Large intestine (tissue), 12 donors: ENCODE measurements at places on chromosomes 6 and 20. TPM values are rescaled to one million over a fixed set of nuclear protein-coding genes. Genes with fewer than 3 reads are reported as not detected.
A peak's percentile ranks its signal among the peaks of the same experiment; 100 is the strongest.

PARD6B gene
- polyA plus RNA-seq = 10.9 TPM

DNA sequence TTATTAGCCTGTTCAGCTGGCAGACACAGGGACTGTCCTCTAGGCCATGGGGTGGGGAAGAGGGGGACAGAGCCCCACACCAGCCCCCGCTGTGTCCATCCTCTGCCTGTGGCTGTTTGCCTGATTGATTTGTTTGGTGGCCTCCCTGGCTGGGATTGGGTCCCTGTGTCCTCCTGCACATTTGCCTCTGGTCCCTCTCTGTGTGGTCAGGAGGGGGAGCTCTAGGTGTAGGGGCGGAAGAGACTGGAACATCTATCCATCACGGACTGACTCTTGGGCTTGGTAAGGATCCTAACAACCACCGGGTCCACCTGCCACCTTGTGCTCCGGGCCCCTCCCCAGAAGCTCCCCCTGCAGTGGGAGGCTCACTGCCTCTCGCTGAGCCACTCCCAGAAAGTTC lies 38.4 kb upstream of the CCDC167 start:
- DNase-seq = no peak

DNA sequence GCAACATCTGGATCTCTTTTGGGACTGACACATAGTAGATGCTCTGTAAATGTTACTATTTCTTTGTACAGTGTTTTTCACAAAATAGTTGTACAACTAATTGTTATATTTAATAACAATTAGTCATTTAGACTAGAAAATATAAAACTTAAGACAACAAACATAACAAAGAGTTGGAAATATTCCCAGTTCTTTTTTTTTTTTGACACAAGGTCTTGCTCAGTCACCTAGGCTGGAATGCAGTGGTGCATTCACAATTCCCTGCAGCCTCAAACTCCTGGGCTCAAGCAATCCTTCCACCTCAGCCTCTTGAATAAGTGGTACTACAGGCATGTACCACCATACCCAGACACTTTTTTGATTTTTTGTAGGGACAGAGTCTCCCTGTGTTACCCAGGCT lies 105.8 kb downstream of the UTRN start:
- DNase-seq = no peak

GRCh38 chr6:142796024-142796423 lies 149.0 kb downstream of the HIVEP2 start:
- DNase-seq = no peak

GRCh38 chr6:116431964-116432595 lies 29.1 kb upstream of the CALHM6 start:
- DNase-seq = no peak

DNA sequence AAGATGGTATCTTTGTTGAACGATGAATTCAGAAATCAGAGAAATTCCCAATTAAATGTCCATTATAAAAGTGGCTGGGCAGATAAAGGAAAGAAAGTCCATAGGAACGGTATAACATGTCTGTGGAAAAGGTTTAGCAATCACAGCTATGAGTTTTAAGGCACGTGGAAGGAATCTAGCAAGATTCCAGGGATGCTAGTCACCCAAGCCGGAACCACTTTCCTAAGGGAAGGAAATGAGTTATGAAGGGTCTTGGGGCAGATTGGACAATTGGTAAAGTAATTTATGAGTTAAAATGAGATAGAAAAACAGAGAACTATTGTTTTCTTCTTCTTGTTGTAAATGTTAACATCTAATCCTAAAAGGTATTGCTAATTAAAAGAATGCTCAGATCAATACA lies 384.8 kb downstream of the ADGRB3 start:
- no peak for DNase-seq

DNA sequence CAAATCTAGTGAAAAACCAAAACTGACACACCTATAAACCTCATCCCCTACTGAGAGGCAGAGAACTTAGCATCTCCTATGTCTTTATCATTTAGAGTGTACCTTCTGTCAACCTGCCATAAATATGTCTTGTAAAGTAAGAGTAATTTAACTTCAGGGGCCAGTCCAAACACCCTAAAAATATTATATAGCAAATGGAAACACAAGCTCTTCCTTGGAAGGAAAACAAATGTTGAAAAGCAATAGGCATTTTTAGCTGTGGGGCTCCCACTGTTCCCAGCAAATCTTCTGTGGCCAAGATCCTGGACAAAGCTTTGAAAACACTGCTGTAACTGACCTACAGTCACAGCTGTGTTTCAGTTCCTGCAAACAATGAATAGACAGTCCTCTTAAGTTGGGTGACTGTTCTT lies 140.0 kb upstream of the RNF217 start:
- DNase-seq = no peak

- DNase-seq = peak; percentile 89
Measured at GRCh38 chr20:34375977-34376430, 12.9 kb downstream of the ITCH start.

PI16 gene
- 0.81 TPM for polyA plus RNA-seq

CDH4 gene
- 1.7 TPM for polyA plus RNA-seq

DNA sequence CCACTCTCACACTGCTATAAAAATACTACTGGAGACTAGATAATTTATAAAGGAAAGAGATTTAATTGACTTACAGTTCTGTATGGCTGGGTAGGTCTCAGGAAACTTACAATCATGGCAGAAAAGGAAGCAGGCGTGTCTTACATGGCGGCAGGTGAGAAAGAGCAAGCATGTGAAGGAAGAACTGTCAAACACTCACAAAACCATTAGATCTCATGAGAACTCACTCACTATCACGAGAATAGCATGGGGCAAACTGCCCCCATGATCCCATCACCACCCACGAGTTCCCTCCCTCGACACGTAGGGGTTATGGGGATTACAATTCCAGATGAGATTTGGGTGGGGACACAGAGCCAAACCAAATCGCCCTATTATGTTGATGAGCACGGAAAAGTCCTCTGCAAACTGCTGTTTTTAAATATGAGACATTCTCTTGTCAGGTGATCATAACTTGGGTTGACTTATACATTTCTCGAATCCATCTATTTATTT lies 133.5 kb downstream of the AIG1 start:
- no peak for DNase-seq

JAG1 gene
- 72.0 TPM for polyA plus RNA-seq

C2 gene
- 9.3 TPM for polyA plus RNA-seq

DNA sequence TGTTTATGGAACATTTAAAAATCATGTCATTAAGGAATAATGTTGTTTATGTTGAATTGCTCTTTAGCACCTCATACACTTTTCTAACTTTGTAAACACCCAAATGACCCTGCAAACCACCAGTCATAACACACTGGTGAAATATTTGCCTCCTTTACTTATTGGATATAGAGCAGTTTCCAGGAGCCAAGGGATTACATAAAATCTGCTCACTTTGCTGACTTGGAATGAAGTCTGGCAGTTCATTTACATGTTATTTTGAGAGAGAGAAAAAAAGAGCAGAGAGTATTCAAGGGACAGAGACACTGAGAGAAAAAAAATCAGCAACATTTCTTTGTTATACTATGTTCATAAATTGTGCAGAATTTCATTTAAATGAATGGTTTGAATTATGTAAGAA lies 46.6 kb upstream of the DEFB112 start:
- no peak for DNase-seq

- DNase-seq = no peak
Measured at GRCh38 chr6:101776919-101777350, 383.4 kb downstream of the GRIK2 start.

GRCh38 chr6:157322792-157323254 lies 496 bp downstream of the TMEM242 start:
- no peak for DNase-seq

- DNase-seq = no peak
Measured at GRCh38 chr6:114471450-114471849, 128.6 kb upstream of the HS3ST5 start.

GRCh38 chr6:157779705-157780604 lies 43.1 kb upstream of the SNX9 start:
- no peak for DNase-seq

SLC32A1 gene
- 0.03 TPM for polyA plus RNA-seq

IP6K3 gene
- 0.34 TPM for polyA plus RNA-seq

MKKS gene
- 24.1 TPM for polyA plus RNA-seq

GRCh38 chr20:46635514-46636136 lies 15.6 kb downstream of the SLC13A3 start:
- no peak for DNase-seq

GRCh38 chr6:14108571-14109410 lies 8.8 kb upstream of the CD83 start:
- DNase-seq = no peak

DNA sequence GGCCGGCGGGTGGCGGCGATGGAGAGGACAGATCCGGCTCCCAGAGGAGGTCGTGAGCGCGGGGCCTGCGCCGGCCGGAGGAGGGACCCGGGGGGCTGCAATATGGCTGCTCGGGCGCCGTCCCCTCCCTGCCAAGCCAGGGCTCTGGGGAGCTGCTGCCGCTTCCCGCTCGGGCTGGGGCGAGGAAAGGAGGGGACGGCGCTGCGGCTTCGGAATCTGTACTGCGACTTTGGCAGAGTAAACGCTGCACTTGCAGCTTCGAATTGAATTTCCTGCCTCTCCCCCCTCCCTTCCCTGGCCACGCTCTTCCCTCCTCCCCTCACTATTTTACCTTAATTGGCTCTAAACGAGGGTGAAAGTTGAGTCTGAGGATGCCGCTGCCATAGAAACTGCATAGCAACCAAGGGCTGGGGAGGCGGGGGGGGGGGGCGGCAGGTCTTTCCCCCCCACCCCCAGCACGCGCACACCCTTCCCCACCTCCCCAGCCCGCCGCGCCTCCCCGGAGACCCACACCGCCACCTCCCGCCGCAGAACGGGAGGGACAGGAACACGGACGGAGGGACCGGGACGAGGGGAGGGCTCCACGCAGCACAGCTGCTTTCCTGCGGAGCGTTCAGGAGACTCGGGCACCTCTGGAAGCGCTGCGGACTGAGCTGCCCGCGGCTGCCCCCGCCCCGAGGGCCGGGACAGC lies 93.9 kb downstream of the RNASET2 start:
- peak; percentile 16 for DNase-seq
